ENCODE measurements at places on chromosomes 6 and 20.

DNA sequence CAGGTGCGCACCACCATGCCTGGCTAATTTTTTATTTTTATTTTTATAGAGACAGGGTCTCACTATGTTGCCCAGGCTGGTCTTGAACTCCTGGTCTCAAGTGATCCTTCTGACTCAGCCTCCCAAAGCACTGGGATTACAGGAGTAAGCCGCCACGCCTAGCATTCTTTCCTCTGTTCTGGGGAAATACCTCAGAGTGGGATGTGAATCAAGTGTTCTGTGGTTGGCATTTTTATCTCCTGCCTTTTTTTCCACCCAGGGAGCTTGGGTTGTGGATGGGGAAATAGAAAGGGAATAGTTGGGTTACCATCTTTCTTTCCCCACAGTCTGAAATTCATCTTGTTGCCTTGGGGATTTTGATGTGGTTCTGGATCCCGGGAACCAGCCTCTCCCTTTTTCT is 24.1 kb downstream of the TFAP2C start:
- no peak for DNase-seq

DNA sequence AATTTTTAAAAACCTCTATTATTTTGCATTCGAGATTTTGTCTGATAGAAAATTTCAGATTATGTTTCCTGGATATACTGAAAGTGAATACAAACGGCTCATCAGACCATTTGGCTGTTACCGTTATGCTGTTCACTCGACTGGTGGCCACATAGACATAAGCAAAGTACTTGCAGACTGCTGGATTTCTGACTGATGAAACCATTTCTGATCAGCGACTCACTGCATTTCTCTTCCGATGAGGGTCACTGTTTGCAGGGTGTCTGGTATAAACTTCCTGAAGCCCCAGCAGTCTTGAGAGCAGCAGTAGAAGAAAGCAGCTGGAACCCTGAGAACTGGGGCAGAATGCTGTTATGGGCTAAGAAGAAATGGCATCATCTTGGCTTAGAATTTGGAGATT is 17.7 kb downstream of the SNX9 start:
- no peak for DNase-seq

- no peak for DNase-seq
These were observed 54.8 kb upstream of the GCM1 start for GRCh38 chr6:53203483-53203882.

- DNase-seq: no peak
These were observed 91.9 kb upstream of the TMEM30A start for GRCh38 chr6:75376347-75377024.

GRCh38 chr6:20432692-20433091 is 31.0 kb downstream of the E2F3 start:
- DNase-seq: no peak

DNA sequence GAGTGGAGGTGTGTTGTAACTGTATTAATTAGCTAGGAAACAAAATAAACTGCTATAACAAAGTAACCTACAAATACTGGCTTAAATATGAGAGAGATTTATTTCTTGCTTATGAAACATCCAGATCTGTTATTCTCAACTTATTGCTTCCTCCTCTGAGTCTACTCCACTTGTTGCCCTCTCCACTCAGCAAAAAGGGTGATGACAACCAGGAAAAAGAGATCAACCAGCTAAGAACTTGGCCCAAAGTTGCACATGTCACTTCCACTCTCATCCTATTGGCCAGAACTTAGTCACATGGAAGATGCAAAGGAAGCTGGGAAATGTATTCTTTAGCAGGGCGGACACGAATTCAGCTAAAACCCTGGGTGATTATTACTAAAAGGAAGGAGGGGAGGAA is 5.2 kb upstream of the TP53RK start:
- DNase-seq: no peak

DNA sequence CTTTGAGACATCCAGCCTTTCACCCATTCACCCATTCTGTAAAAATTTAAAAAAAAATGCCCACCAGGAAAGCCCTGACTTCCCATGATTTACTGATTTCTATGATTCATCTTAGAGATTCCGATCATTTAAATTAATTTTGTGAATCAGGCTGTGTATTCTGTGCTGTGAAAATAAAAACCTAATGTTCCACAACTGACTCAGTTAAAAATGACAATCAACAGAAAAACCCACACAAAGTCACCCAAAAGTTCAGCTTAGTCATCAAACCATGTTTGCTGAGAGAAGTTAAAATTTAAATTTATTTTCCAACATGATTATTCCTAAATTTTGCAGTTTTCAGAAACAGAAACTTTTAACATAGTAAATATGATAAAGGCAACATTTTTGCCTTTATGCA is 509.9 kb downstream of the TENT5A start:
- DNase-seq: no peak

- no peak for DNase-seq
These were observed 239.9 kb downstream of the TSHZ2 start for GRCh38 chr20:53212018-53212417.

DNA sequence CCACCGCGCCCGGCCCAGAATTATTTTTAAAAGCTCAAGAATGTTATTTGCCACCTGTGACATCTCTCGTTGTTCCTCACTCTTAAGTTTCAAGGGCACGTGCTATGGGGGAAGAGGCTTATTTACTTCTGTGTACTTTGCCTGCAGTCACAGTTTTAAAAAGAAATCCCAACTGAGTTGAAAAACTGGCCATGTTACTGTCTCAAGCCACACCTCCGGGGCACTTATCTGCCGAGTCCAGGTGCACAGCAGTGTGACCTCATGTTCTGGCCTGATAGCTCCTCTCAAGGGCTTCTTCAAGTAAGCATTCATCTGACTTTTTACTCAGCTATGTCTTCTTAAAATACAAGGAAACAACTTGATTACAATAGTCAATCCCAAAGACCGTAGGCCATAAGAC is 34.5 kb downstream of the SHLD1 start:
- no peak for DNase-seq

DNA sequence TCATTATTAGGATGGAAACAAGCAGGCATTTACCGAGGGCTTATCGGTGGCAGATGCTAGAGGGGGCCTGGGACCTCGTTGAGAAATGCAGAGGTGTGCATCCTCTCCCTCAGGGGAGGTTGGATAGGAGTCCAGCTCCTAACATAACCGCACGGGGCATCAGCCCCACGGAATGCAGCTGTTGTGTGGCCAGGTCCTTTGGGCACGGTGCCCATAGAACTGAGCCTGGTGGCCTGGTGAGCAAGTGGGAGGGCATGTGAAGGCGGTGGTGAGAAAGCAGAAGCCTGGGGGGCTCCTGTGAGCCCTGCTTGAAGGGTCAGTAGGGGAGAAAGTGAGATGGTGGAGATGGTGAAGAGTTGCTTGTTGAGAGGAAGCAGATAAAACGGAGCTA is 143.7 kb downstream of the CDH26 start:
- DNase-seq: no peak

GRCh38 chr6:167125410-167125809 is 2.5 kb downstream of the CCR6 start:
- DNase-seq: no peak

GRCh38 chr6:40960742-40961430 is 78.1 kb downstream of the UNC5CL start:
- no peak for DNase-seq

DNA sequence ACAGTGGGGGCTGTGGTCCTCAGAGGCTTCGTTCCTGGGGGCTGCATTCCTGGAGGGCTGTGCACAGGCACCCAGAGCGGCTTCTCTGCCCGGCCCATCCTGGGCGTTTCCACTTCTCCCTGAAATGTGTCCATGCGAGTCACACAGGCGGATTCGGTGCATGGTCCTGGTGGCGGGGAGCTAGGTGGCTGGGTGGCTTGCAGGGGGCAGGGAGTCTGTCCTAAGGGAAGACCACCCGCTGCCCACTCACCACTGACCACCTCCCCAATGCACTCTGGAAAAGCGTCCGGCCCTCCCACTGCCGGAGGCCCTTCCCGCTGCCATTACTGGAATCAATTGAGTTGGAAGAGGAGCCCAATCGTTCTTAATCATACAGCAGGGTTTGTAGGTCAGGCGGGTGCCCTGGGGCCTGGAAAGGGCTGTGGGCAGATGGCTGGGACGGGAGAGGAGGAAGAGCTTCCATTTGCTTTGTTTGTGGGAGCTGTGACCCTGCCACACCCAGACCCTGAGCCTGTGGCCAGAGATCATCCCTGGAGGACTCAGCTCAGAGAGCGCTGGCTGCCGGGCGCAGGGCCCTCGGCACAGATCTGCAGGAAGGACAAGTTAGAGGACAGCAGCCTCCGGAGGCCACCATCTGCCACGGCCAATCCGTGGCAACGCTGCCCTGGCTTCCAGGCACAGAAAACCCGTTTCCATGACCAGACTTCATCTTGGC is 6.4 kb downstream of the CHRNA4 start:
- DNase-seq: no peak

DNA sequence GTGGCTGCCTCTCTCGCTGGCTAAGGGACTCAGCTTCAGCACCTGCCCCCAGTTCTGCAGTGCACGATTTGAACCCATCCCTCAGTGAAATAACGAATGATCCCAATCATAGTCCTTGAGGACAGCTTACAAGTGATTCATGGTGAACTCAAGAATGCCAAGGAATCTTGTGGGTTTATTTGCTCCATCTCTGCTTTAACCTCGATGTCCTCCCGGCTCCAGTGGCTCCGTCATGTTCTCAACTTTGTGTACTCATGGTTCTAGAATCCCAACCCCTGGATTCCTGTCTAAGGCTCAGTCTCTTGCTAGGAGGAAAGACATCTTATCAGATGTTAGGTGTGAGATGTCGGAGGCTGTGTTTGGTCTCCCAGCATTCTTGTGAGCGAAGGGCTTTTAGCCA is 29.0 kb upstream of the GTSF1L start:
- no peak for DNase-seq

- DNase-seq: no peak
These were observed 114.9 kb upstream of the DST start for GRCh38 chr6:56757588-56757984.

DNA sequence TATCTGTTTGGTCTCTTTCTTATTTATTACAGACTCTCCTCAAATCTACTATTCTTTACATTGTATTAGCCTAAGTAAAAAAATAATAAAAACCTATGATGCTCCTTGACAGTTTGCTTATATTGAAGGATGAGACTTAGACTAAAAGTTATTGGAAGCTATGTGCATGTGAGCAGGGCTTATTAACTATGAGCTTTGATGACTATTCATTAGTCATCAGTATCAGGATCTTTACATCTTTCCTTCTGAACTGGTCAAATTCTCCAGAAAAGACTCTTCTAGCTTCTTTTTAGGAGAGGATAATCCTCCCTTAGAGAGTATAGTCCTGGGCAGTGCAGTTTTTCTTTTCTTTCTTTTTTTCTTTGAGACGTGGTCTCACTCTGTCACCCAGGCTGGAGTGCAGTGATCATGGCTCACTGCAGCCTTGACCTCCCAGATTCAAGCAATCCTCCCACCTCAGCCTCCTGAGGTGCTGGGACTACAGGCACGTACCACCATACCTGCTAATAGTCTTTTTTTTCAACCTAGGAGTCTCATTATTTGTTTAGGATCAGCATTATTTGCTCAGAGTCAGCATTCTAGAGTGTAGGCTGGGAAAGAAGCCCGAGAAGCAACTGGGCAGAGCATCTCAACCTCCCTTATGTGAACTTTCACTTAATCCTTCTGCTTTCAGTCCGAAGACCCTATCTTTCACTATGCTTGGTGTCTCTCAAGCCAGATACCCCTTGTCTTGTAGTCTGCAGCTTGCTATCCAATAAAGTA is 37.1 kb upstream of the YWHAB start:
- no peak for DNase-seq

DNA sequence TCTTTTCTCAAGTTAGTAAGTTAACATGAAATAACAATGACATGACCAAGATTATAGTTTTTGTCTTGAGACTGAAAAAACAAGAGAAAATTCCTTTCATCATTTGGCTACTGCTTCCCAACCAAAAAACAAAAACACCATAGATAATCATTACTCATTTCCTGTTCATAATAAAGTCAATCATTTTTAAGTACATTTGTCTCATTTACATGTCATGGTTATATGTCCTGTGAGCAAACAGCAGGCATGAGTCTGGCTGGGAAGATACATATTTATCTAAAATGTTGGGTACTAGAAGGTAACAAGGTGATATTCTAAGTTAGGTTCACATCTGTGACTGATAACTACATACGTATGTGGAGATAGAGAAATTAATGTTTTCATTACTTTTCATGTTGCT is 180.5 kb downstream of the ISM1 start:
- no peak for DNase-seq

- no peak for DNase-seq
These were observed 4.6 kb downstream of the EGFL8 start for GRCh38 chr6:32168807-32169591.

DNA sequence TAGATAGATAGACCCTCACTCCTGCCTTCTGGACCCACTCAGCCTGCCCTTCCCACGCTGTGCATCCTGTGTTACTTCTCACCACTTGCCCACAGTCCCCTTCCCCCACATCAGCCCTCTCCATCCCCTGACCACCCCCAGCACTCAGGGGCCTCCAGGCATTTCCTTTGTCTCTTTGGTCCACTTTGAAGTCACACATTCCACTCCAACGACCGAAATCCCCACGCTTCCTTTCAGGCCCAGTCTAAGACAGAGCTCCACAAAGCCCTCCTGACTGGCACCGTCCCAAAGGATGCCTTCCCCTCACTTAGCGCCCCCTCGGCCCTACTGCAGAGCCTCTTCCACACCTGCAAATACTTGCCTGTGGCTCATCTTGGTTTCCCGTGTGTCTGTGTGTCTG is 83.8 kb downstream of the FOXF2 start:
- no peak for DNase-seq

DNA sequence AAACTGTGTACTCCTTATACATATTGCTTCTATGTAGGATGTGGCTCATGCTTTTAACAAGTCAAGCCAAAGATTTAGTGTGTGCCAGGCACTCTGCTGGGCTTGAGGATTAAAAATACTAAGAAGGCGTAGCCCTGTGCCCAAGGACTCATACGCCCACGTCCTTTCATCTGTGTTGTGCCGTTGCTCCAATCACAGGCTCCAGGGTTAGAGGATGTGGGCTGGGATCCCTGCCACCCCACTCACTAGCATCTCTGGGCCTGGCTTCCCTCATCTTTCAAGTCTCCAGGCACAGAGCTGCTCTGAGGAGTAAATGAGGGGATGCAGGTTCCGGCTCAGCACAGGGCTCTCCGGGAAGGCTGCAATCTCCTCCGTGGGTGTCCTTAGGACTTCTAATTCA is 214.2 kb downstream of the SYNDIG1 start:
- DNase-seq: no peak

DNA sequence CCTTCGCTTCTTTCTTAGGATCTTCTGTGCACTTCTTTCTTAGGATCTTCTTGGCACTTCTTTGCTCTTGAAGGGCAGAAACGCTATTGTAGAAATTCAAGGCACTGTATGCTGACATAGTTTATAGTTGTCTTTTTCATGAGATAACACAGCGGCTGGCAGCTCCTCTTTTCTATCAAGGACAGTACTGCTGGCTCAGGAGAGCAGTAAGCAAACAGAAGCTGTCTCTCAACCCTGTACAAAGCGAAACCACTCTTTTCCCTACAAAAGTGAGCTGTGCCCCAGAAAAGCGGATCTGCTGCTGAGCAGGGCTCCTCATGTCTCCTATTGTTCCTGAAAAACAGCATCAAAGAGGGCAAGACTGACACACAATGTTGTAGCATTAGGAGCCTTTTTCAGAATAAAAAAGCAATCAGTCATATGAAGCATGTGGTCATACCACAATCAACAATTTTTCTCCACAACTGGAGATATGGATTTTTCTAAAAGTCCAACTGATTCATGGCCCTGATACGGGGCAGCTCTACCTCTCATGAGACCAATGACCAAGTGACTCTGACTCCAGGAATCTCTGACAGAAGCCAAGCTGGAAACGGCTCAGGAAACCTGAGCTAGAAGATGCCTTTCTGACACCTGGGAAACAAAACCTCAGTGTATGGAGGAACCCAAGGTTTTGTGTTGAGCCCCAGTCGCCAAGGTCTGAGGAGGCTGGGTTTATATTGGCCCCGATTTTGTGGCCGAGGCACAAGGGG is 255.9 kb downstream of the ESR1 start:
- DNase-seq: no peak

- no peak for DNase-seq
These were observed 43.6 kb upstream of the SLC22A23 start for GRCh38 chr6:3500262-3501014.
